Right lung (tissue), 10 donors: ENCODE measurements at places on chromosomes 5 and 9.

- DNase-seq: no peak
These were observed 35.7 kb downstream of the TRPC7 start for GRCh38 chr5:136329484-136330190.

DNA sequence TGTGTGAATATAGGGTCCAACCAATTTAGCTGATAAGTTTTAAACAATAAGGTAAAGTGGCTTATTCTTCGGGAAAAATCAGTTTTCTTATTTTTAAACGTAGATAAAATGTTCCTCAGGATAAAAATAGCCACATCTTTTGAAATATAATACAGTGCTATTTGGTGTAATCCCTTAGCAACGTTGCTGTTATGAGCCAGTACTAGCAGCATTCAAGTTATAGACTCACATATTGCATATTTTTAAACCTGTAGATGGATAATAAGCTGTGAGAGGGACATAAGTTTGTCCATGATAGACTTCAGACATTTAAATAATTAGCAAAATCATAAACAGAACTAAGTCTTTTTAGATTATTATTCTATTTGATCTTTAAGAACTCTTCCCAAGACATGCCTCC lies 6.3 kb downstream of the PDE4D start:
- no peak for DNase-seq

- DNase-seq: peak; percentile 84
These were observed at the start of gene GEMIN5 for GRCh38 chr5:154937718-154938466. TSS of gene GEMIN5 (minus strand) at chr5:154938211. CDS start at chr5:154938133, 78 bp downstream.

DNA sequence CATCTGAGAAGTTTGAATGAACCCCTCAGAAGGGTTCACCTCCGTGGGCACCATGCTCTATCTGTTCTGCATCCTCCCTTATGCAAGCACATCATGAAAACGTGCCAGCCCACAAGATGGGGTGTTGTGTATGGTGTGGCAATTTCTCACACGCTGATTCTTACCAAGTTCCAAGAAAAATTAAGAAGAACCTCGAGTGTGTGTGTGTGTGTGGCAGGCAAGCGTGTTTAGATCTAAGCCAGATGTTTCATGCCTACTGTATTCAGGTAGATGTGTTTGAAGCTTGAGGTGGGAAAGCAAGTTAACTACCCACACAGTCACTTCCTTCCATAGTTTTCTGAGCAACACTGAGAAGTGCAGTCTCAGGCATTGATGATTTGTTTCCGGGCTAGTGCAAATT lies 77.7 kb upstream of the GNA14 start:
- no peak for DNase-seq

DNA sequence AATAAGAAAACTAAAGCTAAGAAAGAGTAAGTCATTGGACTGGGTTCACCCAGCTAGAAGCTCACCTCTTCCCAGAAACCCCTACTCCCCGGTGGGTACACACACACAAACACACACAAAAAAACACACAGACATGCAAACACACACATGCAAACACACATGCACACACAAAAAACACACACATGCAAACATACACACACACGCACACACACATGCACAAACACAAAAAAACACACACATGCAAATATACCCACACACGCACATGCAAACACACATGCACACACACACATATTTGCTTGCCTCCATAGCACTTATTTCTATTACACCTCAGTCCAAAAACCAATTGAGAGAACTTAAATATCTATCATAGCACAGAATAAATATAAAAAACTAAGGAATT lies 26.1 kb downstream of the RETREG1 start:
- no peak for DNase-seq

DNA sequence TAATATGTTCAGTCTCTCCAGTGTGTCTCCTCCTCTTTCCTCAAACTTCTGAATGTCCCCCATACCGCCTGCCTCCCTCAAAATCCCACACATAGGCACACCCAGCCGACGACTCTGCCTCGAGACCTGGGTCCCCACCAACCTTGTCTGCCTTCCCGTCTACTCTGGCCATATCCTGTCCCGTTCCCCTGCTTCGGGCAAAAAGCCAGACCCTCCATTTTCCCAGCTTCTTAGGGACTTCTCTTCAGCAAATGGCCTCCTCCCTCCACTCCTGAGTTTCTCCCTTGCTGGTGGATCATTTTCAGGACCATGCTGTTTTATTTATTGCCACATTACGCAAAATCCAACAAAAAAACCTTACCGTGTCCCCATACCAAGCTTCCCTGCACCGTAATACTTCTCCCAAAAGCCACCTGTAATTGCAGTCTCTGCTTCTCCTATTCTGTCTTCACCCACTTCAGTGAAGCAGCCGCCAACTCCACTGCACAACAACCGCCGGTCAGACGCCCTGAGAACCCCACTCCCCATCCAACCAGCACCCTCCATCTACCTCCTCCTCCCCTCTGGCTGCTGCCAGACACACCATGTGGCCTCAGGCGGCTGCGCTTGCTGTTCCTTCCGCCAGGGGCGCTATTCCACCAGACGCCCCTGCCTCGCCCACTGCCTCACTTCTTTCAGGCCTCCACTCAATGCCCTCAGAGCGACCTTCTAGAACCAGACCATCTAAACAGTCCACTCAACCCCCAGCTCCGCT lies 117.0 kb downstream of the TRPM6 start:
- no peak for DNase-seq
